ENCODE measurements at places on chromosomes 6 and 20.

GRCh38 chr6:20680697-20681165 lies 146.5 kb downstream of the CDKAL1 start:
- no peak for DNase-seq

GRCh38 chr6:121430514-121431460 lies 4.7 kb upstream of the GJA1 start:
- no peak for DNase-seq

GRCh38 chr6:144065213-144065660 lies 30.1 kb downstream of the SF3B5 start:
- no peak for DNase-seq

- no peak for DNase-seq
These were observed 46.2 kb upstream of the ADIG start for GRCh38 chr20:38534756-38535155.

DNA sequence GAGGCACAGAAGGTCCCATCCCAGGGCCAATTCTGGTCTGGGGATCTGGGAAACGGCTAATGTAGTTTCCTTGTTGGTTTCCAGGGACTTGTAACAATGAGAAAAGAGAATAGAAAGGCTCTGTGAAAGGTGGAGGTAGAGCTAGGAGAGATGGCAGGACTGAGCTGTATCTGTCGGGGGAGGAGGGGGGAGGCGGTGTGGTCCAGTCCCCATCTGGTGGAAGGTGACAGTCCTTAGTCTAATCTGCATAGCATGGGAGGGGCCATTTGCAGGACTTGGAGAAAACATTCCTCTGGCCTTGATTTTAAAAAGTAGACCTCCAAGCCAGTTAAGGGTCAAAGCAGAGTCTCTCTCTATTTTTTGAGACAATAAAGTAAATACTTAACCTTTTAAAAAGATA lies 137.1 kb downstream of the DNAH8 start:
- no peak for DNase-seq
